Activated naive CD4-positive, alpha-beta T cell treated with anti-CD3 and anti-CD28 coated beads for 36 hours (primary cell): ENCODE measurements at places on chromosomes 3 and 15.

DNA sequence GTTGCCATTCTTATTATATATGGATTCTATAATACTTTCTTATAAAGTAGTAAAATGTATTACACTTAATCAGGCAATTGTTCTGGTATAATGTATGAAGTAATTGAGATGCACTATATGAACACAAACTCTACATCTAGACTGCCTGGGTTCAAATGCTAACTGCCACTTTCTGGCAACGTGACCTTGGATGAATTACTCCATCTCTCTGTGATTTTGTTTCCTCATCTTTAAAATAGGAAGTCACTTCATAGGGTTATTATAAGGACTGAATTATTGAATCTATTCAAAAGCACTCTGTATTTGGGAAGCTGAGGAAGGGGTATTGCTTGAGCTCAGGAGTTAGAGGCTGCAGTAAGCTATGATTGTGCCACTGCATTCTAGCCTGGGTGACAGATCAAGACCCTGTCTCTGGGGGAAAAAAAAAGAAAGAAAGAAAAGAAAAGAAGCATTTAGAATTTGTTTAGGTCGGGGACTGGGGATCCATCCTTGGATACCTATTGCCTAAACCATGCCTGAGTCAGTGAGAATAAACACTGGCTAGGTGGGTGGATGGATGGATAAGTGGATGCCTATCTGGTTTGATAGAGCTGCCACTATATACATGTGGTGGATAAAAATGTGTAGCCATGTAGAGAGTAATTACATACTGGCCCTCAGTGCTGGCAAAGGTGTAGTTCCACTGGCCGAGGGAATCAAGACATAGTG, 2.5 kb downstream of the TM4SF1 start:
- no peak for DNase-seq

GRCh38 chr15:30023798-30024295, 58.9 kb upstream of the GOLGA8J start:
- no peak for DNase-seq

DNA sequence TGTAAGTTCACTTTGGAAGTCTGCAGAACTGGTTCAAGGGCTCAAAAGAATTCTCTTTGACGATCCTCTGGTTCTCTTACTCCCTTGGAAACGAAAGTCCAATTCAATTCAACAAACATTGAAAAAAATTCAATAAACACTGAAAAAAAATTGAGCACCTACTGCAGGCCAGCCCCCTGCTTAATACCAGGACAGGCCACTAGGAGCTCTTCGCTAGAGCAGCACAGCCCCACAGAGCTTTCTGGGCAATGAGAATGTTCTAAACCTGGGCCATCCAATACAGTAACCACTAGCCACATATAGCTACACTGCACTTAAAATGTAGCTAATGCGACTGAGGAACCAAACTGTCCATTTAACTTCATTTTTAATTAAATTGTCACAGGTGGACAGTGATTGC, 50.4 kb upstream of the DCLK3 start:
- DNase-seq, result no peak

- no peak for DNase-seq
Observed at GRCh38 chr3:170737498-170738162, 132.4 kb downstream of the RPL22L1 start.

DNA sequence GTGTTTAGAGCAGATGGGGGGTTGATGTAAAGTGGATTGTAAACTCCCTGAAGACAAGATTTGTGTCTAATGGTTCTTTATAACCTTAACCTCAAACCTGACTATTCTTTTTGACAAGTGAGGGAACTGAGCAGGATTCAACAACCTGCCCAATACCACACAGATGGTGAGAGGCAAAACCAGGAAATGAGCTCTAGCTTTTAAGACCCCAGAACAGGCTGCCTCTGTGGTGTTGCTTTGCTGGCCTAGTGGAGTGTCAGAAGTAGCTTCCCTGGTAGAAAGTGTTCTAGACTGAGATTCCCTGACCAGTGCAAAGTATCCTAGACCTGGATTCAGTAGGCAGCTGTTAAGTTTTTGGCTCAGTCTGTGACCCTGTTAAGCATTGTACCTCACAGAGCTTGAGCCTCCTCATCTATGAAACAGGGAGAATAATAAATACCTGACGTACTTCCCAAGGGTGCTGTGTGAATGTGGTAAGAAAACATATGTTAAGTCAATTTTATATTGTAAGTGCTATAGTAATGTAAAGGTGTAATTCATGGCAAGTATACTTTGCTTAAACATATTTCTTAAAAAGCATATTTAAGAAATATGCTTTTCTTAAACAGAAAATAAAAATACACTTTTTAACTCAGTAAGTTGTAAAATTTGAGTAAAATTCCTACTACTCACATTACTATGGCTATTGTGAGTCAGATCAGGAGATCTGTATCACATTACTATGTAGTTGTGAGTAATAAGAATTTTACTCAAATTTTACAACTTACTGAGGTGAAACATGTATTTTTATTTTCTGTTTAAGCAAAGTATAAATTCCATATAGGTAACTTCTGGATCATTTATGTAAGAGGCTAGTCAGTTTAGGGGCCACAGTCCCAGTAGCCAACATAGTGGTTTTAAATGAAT, 8.8 kb downstream of the GPR87 start:
- no peak for DNase-seq

DNA sequence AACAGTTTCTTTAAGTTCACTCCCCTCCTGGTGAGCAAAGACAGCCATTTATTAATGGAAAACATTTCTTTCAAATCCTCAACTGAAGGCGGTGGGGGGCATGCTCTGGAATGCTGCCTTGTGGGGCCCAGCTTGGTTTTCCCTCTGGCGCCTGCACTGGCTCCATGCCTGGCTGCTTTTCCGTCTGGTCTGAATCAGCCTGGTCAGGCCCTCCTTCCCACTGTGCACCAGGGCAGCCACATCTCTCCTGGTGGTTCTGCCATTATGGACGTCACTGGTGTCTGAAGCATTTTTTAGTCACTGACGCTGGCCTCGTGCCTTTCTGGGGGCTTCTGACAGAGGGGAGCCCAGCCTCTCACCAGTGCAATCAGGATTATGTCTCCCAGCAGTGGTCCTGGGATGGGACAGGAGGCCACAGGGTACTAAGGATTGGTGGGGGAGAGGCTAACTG, 57.6 kb upstream of the APEH start:
- no peak for DNase-seq

DNA sequence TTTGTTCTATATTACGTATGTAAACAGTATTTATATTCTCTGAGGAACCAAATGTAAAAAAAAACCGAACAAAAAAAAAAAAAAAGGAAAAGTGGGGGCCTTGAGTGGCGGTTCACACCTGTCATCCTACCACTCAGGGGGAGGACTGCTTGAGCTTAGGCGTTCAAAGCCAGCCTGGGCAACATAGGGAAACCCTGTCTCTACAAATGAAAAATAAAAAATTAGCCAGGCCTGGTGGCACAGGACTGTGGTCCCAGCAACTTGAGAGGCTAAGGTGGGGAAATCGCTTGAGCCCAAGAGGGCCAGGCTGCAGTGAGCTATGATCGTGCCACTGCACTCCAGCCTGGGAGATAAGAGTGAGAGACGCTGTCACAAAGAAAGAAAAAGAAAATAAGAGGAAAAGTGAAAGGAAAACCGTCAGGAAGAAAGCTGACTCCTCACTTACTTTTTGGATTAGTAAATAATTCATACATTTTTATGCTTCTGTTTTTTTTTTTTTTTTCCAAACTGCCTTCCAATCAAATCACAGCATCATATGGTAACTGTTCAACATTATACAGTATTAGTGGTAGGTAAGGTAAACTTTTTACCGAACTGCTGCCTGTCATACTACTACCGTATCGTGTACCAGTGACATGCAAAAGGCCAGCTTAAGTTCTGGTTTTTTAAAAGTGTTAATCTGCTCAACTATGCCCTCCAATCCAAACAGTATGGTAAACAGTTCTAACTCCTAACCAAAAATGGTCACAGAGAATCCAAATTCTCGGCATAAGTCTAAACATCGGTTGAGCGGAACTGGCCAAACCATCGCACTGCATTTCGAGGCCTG, 1.2 kb downstream of the PHC3 start:
- peak; percentile 26 for DNase-seq

DNA sequence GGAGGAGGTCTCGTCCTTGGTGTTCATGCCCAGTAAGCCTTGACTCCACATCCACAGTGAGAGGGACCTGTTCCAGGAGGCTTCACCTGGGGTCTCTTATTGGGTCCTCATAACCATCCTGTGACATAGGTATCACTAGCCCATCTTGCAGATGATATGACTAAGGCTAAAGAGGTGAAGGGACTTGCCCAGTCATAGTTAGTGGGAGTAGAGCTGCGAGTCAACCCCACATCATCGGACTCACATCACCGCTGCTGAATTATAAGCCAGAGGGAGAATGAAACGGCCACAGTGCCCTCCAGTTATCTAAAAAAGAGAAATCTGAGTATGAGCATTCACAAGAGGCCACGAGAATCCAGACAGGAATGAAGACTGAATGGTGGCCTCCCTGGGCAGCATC, 66.0 kb downstream of the MESD start:
- DNase-seq, result no peak

GRCh38 chr3:89314454-89315098, 207.2 kb downstream of the EPHA3 start:
- DNase-seq, result no peak

DNA sequence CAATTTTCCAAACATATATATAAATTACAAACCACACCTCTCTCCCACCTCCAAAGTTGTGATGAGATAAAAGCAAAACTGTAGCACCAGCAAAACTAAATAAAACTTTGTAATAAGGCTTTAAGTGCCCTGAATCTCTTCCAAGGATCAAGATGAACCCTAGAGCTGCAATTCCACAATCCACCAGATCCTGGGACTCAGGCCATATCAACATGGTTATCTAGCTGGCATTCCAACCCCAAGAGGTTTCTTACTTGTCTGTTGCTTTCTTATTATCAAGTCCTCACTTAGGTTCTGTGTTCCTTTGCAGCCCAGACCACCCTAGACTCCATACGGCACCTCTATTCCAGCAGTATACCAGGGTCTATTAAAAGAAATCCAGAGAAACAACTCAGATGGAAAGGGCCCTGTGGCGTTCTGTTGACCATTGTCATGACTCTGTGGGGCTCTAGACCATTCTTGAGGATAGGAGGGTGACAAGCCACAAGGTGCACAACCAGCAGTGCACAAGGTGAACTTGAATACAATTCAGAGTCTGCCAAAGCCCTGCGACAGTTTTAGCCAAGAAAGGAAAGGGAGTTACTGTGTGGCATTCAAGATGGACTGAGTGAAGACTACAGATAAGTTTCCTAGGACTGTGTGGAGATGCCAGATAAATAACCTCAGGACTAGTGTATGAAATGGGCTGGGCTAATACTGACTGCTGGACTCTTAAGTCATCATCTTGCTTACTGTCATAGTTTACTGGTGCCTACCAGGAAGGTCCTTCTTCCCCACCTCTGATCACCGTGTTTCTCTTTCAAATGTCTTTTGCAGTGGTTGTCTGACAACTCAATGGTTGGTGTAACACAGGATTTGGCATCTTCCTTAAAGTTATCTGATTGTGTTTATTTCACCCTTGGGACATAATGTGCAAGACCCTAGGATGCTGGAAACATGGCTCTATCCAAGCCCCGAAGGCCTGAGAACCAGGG, 27.2 kb downstream of the ACKR2 start:
- no peak for DNase-seq

DNA sequence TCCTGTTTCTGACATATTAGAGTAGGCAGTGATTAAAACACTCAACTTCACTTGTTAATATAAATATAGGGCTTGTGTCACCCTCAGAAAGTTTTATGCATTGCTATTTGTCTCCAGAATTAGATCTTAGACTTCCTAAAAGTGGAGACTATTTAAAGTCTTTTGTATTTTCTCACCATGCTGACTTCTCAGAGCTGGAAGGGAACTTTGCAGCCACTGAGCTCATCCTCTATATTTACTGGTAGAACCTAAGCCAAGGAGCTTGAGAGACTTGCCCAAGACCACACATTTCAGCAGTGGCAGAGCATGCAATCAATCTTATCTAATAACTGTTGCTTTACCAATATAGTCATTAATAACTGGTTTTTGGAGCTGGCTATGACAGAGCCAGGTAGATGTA, 53.2 kb downstream of the STAC start:
- no peak for DNase-seq

- no peak for DNase-seq
Observed at GRCh38 chr3:190671658-190672057, 157.8 kb downstream of the IL1RAP start.

DNA sequence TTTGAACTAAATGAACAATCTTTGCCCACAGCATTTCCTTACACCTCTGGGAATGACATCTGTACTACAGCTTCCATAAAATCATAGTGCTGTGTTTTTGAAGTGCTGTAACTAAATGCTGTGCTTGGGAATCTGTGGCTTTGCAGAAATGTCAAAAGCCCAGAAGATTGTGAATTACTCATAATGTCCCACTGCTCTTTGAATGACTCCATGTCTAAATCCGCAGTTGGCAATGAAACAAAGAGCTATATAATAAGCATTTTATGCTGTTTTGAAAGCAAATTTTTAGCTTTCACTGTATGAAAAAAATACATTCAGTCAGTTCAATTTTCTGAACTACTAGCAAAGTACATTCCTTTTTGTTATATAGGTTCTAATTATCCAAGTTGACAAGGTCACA, 88.6 kb upstream of the ADAMTS17 start:
- no peak for DNase-seq

GRCh38 chr15:58043192-58043903, 22.2 kb downstream of the ALDH1A2 start:
- peak; percentile 67 for DNase-seq

GRCh38 chr3:172516318-172517214, 6.7 kb downstream of the TNFSF10 start:
- peak; percentile 65 for DNase-seq

DNA sequence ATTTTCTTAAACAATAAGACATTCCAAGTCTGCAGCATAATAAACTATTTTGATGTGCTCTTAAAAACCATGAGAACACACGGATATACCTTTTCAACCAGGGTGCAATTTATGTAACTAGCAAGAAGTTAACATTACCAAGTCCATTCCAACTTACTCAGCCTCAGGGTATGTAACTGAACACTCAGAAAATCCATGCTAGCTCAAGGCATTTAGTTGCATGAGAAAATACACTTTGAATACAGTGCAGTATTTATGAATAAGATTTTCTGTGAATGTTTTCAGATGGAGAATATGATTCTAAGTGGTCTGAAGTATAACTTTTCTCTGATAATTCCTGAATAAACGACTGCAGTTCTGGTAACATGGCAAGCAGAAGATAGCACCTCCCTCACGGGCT, 124.3 kb downstream of the SNRK start:
- no peak for DNase-seq
